ENCODE measurements at places on chromosomes 5 and 9.

GRCh38 chr9:125430161-125431011 is 168.8 kb downstream of the GAPVD1 start:
- no peak overlapping the region for H3K27ac ChIP-seq
- no peaks in the 10 kb centered on the region for H3K36me3 ChIP-seq
- H3K4me3 ChIP-seq = no peak overlapping the region
- H3K27me3 ChIP-seq = no peaks in the 10 kb centered on the region
- no peaks in the 10 kb centered on the region for H3K4me1 ChIP-seq

- H3K4me1 ChIP-seq = peaks cover 26% of the 10 kb centered on the region
- H3K4me3 ChIP-seq = no peak overlapping the region
- peaks cover 23% of the 10 kb centered on the region for H3K27me3 ChIP-seq
- no peak overlapping the region for H3K27ac ChIP-seq
- peaks cover 2% of the 10 kb centered on the region for H3K36me3 ChIP-seq
Measured at GRCh38 chr9:78122631-78123030, 91.0 kb upstream of the GNAQ start.

DNA sequence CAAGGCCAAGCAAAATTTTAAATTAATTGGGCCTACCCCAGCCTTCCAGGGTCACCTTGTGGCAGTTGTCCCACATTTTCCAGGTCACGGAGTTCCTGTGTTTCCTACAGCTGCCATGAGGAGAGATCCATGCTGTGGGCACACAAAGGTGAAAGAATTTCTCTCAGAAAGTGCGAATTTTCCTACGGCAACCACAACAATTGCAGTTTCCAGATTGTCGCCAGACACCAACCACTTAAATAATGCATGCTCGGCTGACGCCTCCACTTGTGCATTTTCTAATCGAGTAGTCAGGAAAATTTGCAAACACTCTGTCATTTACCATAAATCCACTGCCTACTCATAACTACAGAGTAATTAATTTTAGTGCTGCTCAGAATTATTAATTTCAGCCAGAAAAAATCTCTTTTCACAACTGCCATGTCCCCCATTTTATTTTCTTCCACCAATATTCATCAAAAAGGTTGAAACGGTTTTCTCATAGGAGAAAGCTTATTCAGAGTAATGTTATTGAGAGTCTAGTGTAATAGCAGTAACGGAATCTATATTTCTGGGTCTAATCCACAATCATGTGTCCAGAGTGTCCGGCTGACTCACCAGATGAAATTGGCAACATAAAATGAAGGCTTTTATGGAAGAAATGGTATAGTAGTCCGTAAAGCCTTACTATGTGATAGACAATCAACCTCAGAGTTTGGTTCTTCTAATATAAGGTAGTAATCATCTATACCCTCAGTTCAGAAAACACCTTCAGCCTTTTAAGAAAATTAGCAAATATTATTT is 389.8 kb downstream of the NR2F1-AS1 start:
- no peaks in the 10 kb centered on the region for H3K4me1 ChIP-seq
- H3K27me3 ChIP-seq = no peaks in the 10 kb centered on the region
- no peak for DNase-seq
- no peak overlapping the region for H3K4me3 ChIP-seq

DNA sequence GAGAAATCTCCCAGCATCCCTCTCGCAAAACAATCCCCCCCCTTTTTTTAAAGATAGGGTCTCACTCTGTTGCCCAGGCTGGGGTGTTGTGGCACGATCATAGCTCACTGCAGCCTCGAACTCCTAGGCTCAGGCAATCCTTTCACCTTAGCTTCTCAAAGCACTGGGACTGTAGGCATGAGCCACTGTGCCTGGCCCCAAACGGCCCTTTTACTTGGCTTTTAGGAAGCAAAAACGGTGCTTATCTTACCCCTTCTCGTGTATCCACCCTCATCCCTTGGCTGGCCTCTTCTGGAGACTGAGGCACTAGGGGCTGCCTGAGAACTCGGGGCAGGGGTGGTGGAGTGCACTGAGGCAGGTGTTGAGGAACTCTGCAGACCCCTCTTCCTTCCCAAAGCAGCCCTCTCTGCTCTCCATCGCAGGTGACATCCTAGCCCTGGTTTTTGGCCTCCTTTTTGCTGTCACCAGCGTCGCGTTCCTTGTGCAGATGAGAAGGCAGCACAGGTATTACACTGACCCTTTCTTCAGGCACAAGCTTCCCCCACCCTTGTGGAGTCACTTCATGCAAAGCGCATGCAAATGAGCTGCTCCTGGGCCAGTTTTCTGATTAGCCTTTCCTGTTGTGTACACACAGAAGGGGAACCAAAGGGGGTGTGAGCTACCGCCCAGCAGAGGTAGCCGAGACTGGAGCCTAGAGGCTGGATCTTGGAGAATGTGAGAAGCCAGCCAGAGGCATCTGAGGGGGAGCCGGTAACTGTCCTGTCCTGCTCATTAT is 6.8 kb downstream of the CA9 start:
- H3K36me3 ChIP-seq = no peaks in the 10 kb centered on the region
- no peak overlapping the region for H3K4me3 ChIP-seq
- no peak for DNase-seq
- H3K4me1 ChIP-seq = peaks cover 3% of the 10 kb centered on the region
- H3K27me3 ChIP-seq = peaks cover 12% of the 10 kb centered on the region

DNA sequence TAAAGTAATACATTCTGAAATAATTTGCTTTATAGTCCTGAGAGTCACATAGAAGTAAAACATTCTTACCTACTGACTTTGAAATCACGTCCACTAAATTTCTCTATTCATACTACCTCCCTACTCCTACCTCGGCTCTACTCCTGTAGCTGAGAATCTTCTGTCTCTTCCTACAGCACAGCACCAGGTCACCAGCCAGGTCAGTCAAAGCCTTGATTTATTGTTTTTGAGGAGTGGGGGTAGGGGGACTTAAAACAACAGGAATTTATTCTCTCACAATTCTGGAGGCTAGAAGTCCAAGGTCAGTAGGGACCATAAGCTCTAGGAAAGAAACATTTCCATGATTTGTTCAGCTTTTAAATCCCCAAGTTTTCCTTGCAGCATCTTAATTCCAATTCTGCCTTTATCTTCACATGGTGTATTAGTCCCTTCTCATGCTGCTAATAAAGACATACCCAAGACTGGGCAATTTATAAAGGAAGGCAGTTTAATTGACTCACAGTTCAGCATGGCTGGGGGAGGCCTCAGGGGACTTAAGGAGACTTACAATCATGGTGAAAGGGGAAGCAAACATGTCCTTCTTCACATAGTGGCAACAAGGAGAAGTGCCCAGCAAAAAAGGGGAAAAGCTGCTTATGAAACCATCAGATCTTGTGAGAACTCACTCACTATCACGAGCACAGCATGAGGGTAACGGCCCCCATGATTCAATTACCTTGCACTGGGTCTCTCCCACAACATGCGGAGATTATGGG is 49.6 kb upstream of the CCNG1 start:
- no peaks in the 10 kb centered on the region for H3K36me3 ChIP-seq
- no peak overlapping the region for H3K27ac ChIP-seq
- H3K4me1 ChIP-seq = no peaks in the 10 kb centered on the region
- H3K27me3 ChIP-seq = peaks cover 4% of the 10 kb centered on the region
- H3K4me3 ChIP-seq = no peak overlapping the region

- H3K4me3 ChIP-seq = no peak overlapping the region
- peaks cover 38% of the 10 kb centered on the region for H3K4me1 ChIP-seq
Measured at GRCh38 chr9:131645078-131645776, 94.6 kb downstream of the RAPGEF1 start.

- no peak for DNase-seq
- H3K27ac ChIP-seq = no peak overlapping the region
- H3K27me3 ChIP-seq = no peaks in the 10 kb centered on the region
Measured at GRCh38 chr5:9977070-9977469, 272.6 kb downstream of the ATPSCKMT start.

Data from T-helper 2 cell treated with Interferon-gamma antibody and Interleukin-4, amounts not matched to agents 5 μg/mL and 100 μg/mL, for 36 hours (primary cell).